ENCODE measurements at places on chromosomes 13 and 19.
A peak's percentile ranks its signal among the peaks of the same experiment; 100 is the strongest.

DNA sequence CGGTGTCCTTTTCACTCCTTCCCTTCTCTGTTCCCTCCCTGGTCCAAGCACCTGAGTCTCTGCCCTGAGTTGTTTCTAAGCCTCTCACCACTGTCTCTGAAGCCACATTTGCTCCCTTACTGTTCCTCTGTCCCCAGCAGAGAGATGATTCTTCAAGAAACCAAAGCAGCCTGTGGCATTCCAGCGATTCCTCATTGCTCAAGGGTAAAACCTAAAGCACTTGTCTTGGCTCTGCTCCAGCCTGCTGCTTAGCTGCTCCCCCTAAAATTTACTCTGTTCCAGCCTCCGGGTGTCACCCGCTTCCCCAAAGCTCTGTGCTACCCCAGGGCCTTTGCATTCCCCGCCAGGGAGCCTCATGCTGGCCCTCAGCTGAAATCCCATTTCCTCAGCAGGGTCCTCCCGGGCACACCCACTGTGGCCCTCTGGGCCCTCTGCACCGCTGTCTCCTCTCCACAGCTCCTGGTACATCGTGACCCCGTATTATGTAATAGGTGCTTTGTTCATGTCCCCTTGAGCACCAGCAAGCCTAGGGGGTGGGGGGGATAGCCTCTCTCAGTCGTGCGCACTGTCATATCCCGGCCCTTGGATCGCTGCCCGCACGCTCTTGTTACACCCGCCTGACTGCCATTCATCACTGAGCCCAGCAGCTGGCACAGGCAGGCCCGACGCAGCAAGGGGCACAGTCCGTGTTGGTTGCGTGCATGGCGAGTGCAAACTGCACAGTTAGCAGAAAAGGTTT lies 15.8 kb downstream of the TECR start:
- no peak for DNase-seq

DNA sequence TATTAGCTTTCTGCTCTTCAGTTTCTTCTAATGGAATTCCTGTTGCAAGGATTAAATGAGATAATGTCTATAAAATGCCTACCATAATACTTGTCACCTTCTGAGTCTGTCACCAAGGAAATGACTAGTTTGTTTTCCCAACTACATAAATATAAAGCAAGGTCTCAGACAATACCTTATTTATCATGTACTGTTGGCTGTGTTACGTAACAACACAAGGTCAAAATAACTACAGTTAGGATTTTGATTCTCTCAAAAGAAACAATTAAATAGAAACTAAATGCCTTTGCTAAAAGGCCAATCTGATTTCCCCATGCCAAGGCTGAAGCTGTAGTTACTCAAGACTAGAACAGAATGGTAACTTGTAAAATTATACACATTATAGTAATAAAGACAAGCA lies 134.5 kb downstream of the PCDH9 start:
- no peak for DNase-seq

GRCh38 chr13:84136582-84136981 lies 254.3 kb upstream of the SLITRK1 start:
- no peak for DNase-seq

DNA sequence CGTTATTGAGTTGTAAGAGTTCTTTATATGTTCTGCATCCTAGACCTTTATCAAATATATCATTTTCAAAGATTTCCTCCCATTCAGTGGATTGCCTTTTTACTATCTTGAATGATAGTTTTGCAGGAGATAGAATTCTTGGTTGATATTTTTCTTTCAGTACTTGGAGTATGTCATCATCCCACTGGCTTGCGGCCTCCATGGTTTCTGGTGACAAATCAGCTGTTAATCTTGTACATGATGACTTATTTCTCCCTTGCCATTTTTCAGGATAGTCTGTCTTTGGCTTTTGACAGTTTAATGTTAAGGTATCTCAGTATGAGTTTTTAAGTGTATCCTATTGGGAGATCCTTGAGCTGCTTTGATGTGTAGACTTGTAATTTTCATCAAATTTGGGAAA lies 8.5 kb downstream of the ZNF557 start:
- no peak for DNase-seq

- DNase-seq: no peak
Observed at GRCh38 chr19:55246462-55247451, 12.1 kb downstream of the PPP6R1 start.

DNA sequence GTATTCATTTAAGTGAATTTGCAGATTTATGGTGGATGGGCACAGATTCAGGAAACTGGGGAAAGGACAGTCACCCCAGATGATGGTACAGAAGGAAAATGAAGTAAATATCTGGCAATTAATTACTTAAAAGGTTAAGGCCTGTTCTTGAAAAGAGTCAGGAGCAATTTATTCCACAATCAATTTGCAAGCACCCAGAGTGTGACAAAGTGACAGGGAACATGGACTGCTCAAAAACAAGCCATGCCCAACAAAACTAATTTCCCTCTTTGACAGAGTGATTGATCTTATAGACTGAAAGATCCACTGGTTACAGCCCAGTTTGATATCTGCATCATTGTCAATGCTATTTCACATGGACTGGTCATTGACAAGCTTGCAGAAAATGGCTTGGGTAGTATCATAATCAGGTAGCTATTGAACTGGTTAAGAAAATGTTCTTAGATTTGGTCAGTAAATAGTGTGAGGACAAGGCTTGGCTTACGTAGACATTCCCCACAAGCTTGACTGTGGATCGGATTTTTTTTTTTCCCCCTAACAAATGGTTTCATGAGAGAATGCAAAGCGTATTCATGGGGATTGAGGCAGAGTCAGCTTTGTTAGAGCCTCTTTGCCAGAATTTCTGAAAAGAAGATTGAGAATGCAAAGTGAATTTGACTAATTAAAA lies 584.6 kb downstream of the GPC6 start:
- no peak for DNase-seq

GRCh38 chr13:36513266-36513665 lies 81.0 kb downstream of the CCNA1 start:
- DNase-seq: no peak

DNA sequence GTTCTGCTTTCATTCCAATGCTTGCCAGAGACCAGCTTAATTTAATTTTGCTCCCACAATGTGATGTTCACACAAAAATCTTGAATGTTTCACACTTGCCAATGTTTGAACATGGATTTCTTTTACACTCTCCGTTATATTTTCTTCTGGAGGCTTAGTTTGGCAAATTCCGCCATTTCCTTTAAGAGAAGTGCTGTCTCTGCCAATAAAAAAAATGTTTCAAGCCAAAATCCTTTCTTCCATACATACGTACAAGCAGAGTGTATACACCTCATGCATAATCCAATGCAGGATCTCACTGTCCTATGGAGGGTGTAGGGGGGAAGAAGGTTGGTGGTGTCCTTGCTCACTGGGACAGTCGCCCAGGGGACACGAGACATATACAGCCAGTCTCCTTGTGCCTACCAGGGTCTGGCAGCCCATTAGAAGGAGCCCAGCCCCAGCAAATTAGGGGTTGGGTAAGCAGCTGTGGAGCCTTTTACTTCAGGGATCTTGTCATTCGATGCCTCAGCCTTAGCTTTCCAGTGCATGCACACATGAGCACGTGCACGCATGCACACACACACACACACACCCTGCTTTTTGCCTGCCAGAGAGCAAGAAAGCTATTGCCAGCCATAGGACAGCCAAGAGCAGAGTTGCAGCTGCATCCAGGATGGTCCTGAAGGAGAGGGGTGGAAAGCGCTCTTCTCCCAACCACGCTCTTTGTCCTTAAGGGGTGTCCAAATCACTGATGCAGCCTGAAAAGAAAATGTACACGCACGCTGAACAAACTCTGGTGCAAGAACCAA lies 208.3 kb downstream of the FOXO1 start:
- DNase-seq: no peak

DNA sequence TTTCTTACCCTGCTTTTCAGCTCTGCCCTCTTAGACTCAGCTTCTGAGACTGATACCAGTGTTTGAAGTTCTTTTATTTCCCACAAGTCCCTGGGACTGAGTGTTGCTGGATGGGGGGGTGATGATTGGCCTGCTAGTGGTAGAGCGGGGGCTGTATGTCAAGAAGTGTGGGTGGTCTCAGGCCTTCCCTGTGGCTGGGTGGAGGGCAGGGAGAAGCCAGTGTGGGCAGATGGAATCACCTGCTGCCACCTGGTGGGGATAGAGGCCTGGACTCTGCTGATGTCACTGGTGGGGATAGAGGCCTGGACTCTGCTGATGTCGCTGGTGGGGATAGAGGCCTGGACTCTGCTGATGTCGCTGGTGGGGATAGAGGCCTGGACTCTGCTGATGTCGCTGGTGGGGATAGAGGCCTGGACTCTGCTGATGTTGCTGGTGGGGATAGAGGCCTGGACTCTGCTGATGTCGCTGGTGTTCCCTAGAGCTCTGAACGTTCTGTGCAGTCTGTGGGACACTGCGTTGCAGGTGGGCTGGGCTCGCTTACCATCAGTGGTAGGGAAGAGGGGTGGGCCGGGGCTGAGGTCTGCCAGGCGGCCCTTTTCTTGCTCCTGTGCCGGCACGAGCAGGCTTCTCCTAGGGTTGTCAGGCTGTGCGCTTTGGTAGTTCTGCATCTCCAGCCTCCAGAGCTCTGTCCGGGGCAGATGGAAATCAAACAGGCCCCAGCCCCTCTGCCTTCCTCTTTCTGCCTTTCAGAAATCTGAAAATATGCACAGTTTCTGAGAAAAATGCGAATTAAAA lies 101.3 kb downstream of the ARHGEF7 start:
- no peak for DNase-seq

DNA sequence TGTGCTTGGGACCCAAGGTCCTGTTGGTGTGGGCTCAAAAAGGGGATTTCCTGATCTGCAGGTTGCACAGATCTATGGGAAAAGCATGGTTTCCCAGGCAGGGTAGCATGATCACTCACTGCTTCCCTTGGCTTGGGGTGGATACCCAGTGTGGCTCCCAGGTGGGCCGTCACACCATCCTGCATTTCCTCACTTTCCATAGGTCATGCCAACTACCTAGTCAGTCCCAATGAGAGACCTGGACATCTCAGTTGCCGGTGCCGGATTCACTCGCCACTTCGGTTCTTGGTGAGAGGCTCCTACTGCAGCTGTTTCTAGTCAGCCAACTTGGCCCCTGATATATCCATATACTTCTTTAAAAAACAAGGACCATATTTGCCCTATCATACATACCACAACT lies 503.0 kb downstream of the PCDH17 start:
- DNase-seq: no peak

- no peak for DNase-seq
Observed at GRCh38 chr13:35791184-35791851, 314.8 kb upstream of the MAB21L1 start.

DNA sequence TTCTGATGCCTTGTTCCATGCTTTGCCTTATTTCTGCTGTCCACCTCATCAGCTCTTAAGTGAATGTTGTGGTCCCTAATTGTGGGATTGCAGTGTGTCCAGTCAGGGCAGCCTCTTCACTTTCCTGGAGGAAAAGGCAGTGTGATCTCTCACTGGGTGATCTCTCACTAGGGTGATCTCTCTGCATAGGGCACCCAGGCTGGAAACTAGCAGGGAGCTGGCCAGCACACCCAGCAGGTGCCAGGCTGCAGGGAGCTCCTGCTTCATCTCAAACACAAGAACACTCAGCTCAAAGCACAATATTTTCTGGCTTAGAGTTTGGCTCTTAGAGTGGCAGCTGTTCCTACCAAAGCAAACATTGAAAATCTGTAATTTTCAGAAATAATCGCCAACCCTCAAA lies 36.5 kb upstream of the TSHZ3 start:
- DNase-seq: no peak

GRCh38 chr19:15702534-15702930 lies 25.3 kb upstream of the OR10H2 start:
- peak; percentile 8 for DNase-seq

DNA sequence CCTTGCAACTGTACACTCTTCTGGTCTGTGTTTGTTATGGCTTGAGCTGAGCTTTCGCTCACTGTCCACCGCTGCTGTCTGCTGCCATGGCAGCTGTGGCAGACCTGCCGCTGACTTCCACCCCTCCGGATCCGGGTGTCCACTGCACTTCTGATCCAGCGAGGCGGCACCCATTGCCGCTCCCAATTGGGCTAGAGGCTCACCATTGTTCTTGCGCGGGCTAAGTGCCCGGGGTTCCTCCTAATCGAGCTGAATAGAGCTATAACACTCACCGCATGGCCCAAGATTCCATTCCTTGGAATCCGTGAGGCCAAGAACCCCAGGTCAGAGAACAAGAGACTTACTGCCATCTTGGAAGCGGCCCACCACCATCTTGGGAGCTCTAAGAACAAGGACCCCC lies 2.2 kb upstream of the PSMC4 start:
- DNase-seq: no peak

DNA sequence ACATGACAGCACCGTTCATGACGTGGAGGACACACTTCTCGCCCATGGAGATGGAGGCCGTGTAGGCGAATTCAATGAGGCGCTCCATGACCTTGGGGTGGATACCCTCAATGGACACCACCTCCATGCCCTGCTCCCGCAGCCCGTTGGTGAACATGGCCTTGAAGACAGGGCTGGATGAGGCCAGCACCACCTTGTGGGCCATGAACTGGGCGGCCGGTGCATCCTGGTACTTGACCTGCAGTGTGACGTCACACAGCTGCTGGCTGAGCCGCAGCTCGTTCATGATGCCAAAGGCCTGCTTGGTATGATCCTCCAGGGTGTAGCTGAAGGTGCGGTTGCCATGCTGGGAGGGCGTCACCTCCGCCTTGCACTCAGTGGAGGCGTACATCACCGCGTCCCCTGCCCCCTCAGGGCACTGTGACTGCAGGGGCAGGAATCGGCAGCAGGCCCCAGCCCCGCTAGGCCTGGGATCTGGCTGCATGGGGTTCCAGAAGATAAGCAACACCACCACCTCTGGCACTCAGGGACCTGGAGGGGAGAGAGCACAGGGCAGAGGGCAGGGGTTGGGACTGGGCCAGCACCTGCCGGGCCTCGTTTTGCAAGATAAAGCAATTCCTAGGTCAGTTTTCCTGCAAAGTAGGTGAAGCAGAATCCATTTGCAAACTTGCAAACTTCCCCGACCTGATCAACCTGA lies 3.5 kb downstream of the KEAP1 start:
- DNase-seq: no peak

DNA sequence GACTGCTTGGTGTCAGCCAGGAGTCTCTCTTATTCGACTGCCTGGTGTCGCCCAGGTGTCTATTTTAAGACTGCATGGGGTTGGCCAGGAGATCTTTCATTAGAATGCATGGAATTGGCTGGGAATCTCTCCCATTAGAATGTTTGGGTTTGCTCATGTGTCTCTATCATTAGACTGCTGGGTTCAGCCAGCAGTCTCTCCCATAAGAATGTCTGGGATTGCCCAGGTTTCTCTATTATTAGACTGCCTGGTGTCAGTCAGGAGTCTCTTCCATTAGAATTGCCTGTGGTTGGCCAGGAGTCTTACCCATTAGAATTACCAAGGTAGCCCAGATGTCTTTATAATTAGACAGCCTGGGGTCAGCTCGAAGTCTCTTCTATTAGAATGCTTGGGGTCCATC lies 1496.0 kb downstream of the UQCRFS1 start:
- DNase-seq: no peak

GRCh38 chr13:47484548-47484947 lies 516.5 kb downstream of the SUCLA2 start:
- DNase-seq: no peak
